ENCODE measurements at places on chromosomes 12 and 14. TPM values are rescaled to one million over a fixed set of nuclear protein-coding genes. Genes with fewer than 3 reads are reported as not detected.
A peak's percentile ranks its signal among the peaks of the same experiment; 100 is the strongest.

- DNase-seq = no peak
These were observed 691.8 kb downstream of the FLRT2 start for GRCh38 chr14:86221755-86222154.

DNA sequence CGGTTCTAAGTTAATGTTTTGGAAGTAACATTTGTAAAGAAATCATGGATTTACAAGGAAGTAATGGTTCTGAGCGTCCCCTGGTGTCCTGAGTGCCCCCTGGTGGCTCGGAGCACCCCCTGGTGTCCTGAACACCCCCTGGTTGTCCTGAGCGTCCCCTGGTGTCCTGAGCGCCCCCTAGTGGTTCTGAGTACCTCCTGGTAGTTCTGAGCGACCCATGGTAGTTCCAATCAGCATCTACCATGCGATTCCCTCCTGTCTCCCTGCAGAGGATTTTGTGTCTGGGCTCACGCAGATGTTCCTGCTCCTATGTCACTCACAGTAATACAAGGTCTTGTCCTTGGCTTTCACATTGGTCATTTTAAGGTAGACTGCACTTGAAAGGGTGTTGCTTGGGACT is 1352.9 kb downstream of the TMEM121 start:
- DNase-seq = no peak

GRCh38 chr14:102249041-102249440 is 55.9 kb downstream of the MOK start:
- DNase-seq = peak; percentile 86

DNA sequence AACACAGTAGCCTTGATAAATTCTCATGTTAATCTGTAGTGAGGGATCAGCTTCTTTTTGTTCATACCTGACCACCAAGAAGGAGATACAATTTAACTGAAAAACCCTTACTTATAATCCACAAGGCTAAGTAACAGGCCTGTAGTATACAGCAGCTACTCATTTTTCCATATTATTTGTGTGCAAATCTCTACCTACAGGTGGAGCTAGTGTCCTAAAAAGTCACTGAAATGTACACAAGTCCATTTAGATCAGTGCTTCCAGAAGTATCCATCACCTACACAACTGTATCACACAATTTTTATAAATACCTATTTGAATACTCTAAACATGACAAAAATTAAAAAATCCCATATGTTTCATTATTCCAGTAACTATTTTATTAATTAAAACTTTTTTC is 173.2 kb downstream of the SLC35F4 start:
- DNase-seq = peak; percentile 40

DNA sequence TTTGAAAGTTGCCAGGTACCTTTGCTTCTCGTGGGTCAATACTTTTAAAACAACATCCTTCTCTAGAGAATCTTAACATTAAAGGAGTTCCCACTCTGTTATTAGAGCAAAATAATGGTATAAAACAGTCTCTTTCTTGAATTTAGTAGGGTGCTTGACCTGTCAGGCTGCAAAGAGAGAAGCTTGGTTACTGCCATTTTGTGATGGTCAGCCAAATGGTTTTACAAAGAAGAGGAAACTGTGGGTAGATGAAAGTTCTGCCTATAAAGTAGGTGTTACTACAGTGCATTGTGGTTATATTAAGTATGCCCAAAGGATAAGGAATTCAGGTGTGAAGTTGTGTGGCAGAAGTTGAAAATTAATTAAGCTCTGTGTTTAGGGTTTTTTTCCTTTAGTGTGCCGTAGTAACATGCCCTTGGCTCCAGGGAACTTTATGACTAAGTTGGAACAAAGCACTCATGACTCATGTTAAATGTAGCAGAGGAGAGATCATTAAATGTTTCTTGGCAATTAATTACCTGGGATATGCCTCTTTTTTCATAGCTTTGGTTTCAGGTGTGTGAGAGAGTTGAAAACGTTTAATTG is 354.0 kb upstream of the KITLG start:
- peak; percentile 71 for DNase-seq

GRCh38 chr14:25121337-25122129 is 71.6 kb upstream of the STXBP6 start:
- peak; percentile 91 for DNase-seq

- DNase-seq = peak; percentile 22
These were observed 40.2 kb downstream of the TAOK3 start for GRCh38 chr12:118332511-118332910.

GRCh38 chr12:28550757-28551704 is 360.8 kb downstream of the CCDC91 start:
- peak; percentile 81 for DNase-seq

- DNase-seq = no peak
These were observed 39.4 kb downstream of the MVK start for GRCh38 chr12:109612975-109613502.

DNA sequence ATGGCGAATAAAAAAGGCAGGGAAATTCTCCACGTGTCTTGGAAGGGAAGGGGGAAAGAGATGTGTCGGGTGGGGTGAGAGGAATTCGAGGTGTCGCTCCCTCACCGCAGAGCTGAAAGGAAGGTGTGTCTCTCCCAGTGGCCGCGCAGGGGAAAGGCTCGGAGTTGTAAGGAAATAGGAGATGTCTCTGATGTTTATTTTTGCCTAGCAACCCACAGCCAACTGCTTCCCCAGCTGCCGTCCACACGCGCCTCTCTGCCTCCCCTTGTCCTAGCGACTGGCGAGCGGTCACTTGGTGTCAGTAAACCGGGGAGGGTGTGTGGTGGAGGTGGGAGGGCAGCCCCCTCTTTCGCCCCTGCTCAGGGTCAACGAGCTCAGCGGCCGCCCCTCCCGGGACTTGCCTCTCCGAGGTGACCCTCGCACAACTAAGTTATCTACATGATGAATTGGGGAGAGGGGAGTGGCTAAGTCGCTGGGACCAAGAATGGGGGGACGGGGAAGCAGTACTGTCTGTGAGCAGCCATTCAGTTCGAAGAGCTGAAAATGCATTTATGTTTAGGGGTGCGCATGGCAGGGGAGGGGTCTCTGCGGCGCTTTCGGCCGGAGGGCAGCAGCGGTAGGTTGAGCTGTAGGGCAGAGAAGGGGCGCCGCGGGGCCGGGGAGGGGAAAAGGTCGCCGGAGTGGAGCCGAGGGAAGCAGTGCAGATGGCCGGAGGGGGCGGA is 585 bp upstream of the DYRK2 start:
- peak; percentile 84 for DNase-seq

DNA sequence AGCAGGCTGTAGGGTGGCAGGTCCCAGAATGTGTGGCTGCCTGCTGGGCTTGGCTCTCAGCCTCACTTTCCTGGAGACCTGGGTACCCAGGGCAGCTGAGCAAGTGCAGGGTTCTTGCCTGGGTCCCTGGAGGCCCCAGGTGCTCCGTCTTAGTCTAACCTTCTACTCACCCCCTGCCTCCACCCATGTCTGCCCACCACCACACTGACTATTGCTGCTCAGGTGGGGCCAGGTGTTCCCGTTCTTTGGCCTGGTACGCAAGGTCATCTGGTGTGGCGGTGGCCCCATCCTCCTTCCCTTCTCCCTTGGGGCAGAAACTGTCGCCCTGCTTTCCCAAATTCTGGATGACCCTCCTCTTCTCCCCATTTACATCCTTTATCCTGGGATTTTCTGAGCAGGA is 319.9 kb downstream of the TMEM121 start:
- no peak for DNase-seq

GRCh38 chr14:33596211-33597080 is 354.4 kb downstream of the EGLN3 start:
- DNase-seq = no peak

- no peak for DNase-seq
These were observed 192.9 kb upstream of the NUDT4 start for GRCh38 chr12:93184672-93185368.

GRCh38 chr14:82951171-82951570 is 1417.5 kb upstream of the SEL1L start:
- DNase-seq = no peak

GRCh38 chr12:99157946-99158345 is 489.6 kb upstream of the GARIN6 start:
- DNase-seq = peak; percentile 76

- DNase-seq = no peak
These were observed 10.1 kb upstream of the DLGAP5 start for GRCh38 chr14:55201219-55202101.

DNA sequence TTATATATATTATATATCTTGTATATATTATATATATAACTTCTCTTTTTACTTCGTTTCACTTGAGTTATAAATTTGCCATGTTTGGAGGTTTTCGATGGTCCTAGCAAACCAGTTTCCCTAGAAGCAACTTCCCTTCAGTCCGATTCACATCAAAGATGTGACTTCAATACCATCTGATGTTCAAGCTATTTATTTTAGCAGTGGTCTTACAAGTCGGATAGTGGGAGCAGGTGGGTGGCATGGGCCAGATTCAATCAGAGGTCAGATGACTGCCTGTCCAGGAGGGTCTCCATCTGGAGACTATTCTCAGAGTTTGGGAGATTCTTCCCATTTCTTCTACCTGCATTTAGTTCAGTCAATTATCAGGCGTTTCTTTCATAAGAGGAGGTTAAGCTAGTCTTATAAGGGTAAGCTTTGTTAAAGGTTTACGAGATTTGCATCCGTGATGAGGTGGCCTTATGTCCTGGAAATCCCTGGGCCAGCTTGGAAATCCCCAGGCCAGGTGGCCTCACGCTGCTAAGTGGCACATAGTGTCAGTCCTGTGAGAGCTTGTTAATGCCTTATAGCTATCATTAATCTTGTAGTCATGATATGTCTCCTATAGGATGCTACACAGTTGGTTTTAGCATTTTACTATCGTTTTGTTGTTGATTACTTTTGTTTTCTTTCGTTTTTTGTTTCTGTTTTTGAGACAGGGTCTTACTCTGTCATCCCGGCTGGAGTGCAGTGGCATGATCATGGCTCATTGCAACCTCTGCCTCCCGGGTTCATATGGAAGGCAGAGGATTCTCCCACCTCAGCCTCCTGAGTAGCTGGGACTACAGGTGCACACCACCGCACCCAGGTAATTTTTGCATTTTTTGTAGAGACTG is 145.8 kb downstream of the BICD1 start:
- DNase-seq = no peak

DNA sequence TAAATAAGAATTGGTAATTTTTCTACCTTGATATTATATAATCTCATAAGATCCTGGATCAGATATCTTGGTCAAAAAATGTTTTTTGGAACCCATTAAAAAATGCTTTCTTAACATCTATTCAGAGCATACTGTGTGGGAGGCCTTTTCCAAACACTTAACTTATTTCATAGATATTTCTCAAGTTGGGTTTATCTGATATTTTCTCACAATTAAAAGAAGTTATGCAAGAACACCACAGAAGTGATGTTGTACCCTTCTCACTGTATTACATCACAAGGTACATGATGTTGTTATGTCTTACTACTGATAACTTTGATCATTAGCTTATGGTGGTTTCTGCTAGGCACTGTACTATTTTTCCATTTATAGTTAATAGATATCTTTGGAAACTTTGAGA is 23.4 kb upstream of the PRPF39 start:
- DNase-seq = no peak

GRCh38 chr14:51897791-51898355 is 37.5 kb downstream of the GNG2 start:
- no peak for DNase-seq

The FITM1 gene
- total RNA-seq = not detected

The MON2 gene
- total RNA-seq = 38.8 TPM

The TAS2R14 gene
- 1.7 TPM for total RNA-seq

The ADCY4 gene
- total RNA-seq = 0.32 TPM

The DYNC1H1 gene
- total RNA-seq = 591 TPM

The KRT6C gene
- not detected for total RNA-seq

The TMTC2 gene
- total RNA-seq = 1.7 TPM

The C12orf50 gene
- total RNA-seq = not detected

The METTL17 gene
- total RNA-seq = 49.0 TPM
